SJCRH30 (cell line): ENCODE measurements at places on chromosomes 3 and 15. TPM values are rescaled to one million over a fixed set of nuclear protein-coding genes. Genes with fewer than 3 reads are reported as not detected.

DNA sequence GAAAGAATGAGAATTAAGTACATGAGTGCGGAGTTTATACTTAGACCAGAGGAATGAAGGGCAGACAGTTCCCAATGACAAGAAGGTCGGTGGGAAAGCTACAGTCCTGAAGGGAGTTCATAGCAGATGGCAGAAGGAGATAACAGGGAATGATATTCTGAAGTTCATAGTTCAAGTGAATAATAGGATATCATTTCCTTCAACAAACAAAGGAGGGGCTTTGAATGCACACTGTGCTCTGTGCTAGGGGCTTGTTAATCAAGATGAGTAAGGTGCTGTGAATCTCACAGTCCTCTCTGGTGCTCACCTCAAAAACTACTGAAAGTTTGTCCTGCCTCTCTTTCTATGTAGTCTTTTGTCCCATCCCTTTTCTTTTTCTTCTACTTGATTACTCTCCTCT, 41.9 kb downstream of the SIDT1 start:
- no peak for DNase-seq

- DNase-seq = no peak
Observed at GRCh38 chr3:47542471-47543173, 29.1 kb upstream of the ELP6 start.

DNA sequence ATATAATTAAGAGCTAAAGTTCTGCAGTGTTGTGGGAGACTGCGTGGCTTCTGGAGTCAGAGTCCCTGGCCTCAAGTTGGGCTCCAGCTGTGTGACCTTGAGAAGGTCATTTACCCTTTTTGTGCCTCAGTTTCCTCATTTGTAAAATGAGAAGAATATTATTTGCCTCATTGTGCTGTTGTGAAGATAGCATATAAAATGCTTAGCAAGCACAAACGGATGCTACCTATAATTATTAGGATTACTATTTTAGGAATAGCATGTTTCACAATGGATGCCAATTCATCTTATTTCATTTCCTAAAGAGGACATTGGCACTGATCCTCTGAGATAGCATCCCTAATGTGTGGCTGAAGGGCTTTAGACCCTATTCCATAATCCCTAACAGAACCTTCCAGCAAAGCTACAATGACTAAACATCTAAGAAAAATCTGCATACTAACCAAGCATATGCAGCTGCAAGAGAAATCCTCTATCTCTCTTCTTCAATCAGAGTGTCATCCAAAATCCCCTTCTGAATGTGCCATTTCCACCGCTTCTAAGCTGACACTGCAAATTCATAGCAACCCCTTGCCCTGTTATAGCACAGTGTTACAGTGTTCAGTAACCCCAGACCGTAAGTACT, 148.3 kb downstream of the RBMS3 start:
- no peak for DNase-seq

GRCh38 chr3:62559831-62560445, 186.6 kb upstream of the FEZF2 start:
- DNase-seq = peak; percentile 5

- DNase-seq = no peak
Observed at GRCh38 chr3:186214670-186215069, 105.8 kb upstream of the ETV5 start.

- no peak for DNase-seq
Observed at GRCh38 chr3:187571701-187572100, 98.5 kb downstream of the SST start.

DNA sequence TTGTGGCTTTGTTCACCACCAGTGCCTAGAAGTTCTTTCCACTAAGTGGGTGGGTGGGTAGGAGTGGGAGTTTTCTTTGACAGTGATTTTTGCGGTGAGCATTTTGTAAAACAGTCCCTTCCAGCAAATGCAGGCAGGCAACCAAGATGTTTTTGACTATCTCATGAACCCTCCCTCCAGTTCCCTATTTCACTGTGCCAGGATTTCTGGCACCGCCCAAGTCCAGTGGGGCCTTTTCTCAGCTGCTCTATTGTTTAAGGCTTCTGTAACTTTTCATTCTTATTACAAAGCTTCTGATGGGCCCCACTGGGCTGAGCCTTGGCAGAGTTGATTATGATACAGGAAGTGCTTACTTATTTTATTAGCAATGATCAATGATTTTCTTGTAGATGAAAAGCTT, 236.0 kb downstream of the EDEM1 start:
- DNase-seq = no peak

DNA sequence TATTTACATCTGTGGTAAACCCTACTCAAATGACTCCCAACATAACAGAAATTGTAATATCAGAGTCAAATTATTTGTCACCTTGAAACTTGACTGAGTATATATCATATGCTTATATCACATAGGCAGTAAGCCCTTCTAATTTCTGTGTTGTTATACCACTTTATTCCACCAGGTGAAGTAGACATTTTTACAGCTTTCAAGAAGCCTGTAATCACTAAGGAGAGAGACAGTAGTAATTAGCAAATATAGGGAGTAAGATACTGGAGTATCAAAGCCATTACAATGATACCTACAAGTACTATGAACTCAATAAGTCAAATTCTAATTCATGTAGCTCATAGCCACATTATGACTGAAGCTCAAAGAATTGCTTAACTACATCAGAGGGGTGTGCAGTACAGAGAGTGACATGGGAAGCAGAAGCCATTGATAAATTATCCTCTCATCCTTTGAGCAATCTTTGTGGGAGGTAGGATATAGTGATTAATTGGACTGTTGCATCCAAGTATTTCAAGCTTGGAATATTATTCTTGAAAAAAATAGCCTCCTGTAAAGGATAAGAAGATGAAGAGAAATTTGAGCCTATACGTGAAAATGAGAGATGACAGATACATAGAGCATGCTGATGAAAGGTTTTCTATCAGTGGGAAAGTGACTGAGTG, 1005.9 kb downstream of the ZPLD1 start:
- DNase-seq = peak; percentile 36

DNA sequence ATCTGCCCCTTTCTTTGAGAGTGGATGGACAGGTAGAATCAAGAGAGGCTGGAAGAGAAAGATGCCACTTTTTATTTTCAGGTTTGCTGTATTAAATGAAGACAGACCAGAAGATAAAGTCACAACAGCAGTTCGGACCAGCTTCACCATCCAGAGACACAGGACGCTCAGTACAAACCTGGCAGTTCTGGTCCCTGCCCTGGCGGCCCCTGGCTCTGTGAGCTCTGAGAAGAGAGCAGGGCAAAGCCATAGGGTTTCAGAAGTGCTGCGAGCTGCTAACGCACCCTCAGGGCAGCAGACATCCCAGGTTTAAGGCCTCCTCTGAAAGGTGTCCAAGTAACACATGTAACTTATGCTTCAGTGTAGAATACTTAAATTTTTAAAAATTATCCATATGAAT, 216.8 kb downstream of the ADAMTS17 start:
- no peak for DNase-seq

DNA sequence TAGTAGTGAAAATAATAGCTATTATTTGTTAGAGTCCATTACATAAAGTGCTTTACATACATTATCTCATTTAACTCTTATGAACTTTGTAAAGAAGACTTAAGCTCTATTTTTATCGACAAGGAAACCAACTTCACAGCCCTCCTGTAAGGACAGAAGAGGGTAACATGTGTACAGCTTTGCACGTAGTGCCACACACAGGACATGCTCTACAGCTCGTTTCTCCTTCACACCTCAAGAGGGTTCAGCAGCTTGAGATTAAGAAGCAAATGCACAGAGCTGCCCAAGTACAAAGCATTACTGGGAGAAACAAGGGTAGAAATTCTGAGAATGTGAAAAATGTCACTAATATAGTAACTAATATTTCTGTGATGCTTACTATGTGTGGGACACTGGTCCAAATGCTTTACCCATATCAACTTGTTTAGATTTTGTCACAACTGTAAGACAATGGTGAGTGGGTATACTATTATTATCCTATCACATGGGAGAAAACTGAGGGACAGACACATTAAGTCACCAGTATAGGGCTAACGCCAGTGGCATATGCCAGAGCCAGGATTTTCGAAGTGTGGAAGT, 327.8 kb downstream of the CTNNB1 start:
- DNase-seq = no peak

GRCh38 chr3:69999140-70000027, at the start of gene SAMMSON:
Gene SAMMSON, plus strand, starts transcription at chr3:69999733.
- DNase-seq = no peak

- DNase-seq = no peak
Observed at GRCh38 chr15:72992841-72993252, 59.4 kb upstream of the NEO1 start.

- DNase-seq = no peak
Observed at GRCh38 chr3:72042397-72043203, 257.7 kb upstream of the PROK2 start.

GRCh38 chr3:90091549-90091948, 984.1 kb downstream of the EPHA3 start:
- DNase-seq = peak; percentile 29

DNA sequence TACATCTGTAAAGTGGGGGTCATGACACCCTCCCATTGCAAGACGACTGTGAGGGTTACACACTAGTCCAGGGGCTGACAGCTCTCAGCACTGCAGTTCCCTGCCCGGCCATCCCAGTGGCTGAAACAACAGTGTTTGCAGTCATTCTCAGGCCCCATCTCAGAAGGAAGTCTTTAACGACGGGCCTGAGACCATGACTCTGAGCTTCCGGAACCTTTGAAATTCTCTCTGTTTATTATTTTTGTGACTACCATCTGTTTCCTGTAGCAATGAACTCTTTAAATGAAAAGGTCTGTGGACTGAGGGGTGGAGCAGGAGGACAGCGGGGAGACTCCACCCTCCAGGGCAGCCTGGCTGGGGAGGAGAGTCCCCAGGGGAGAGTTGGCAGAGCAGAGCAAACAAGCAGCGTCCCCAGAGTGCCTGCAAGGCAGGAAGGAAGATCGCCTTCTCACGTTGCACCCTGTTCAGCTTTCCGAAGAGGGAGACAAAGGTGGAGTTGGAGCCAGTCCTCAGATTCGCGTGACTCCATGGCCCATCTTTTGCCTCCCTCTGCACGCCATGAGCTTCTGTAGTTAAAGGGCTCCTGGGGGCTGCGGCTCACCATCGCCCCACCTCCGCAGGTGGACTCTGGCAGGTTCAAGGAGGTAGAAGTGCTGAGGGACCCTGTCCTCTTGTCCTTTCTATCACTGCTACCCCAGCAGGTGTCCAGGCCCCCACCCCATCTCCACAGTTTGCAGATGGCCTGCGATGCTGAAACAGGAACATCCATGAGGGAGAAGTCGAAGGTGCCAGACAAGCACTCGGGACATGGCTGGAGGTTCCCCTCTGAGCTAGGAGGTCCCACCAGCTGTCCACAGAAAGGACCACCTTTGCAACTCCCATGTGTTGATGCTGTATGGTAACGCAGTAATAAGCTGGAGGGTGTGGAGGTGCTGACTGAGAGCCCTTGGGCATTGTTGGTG, 525.8 kb upstream of the PROK2 start:
- DNase-seq = peak; percentile 47

- DNase-seq = no peak
Observed at GRCh38 chr3:25603703-25604102, 61.0 kb downstream of the TOP2B start.

DNA sequence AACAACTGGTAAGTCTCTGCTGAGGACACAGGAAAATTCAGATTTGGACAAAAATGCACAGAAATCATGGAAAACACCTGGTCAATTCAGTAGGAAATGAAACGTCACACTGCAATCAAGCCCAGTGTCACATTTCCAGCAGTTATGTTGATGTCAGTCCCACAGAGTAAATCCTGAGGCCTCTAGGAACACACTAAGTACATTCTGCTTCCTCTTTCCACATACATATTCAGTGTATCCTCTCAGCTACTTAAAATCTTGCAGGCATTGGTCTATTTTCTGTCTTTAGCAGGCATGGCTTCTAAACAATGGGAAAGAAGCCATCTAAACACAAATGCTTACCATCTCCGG, 207.8 kb downstream of the PLCL2 start:
- DNase-seq = no peak

DNA sequence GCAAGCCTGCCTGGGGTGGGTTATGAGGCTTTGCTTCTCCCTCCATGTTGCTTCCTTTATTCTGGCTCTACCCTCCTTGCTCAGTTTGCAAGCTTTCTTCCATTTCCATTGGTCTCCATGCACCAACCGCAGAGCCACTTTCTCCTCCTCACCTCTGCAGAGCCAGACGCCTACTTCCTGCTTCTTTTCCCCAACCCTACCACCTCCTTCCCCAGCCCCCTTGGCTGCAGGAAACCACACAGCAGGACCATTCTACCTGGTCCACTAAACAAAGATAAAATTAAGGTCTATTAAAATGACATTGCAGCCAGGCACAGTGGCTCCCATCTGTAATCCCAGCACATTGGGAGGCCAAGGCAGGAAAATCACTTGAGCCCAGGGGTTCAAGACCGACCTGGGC, 10.0 kb upstream of the CAV3 start:
- no peak for DNase-seq

- no peak for DNase-seq
Observed at GRCh38 chr3:36944641-36945270, at the start of gene TRANK1. Gene TRANK1, minus strand, starts transcription at chr3:36945054. Its CDS starts 245 bp downstream, at chr3:36944809.

GRCh38 chr3:187243933-187244524, 46.7 kb downstream of the RTP1 start:
- DNase-seq = no peak

DNA sequence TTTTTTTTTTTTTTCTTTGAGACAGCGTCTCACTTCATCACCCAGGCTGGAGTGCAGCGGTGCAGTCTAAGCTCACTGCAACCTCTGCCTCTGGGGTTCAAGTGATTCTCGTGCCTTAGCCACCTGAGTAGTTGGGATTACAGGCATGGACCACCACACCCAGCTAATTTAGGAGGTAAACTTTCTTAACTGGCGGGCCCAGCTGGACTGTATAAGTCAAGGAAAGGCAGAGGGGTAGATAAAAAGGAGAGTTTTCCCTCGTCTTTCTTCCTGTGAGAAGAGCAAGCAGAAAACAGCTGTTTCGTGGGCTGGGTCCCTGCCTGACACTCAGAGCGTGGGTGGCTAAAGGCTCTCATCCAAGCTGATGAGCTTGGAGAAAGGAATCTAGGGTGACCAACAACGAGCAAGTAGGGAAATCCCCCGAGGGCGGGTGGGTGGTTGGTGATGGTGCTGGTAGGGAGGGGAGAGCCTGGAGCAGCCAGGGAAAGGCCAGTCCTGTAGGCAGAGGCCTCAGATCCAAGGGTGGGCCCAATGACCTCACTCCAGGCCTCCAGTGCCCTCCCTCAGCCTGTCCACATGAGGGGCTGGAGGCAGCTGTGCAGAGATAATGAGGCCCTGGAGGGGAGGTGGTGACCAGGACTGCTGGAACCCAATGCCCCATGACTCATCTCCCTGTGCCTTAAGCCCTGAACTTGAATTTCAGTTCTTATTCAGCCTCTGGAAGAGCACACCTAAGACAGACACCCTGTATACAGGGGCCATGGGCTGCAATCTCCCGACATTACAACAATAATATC, 43.1 kb upstream of the LIMD1 start:
- peak; percentile 95 for DNase-seq

KATNBL1 gene
- total RNA-seq = 35.5 and 37.4 TPM in 2 replicates

B3GNT5 gene
- 16.5 and 19.7 TPM in 2 replicates for total RNA-seq

SST gene
- not detected in 2 replicates for total RNA-seq

TGM5 gene
- total RNA-seq = not detected in 2 replicates

CCNDBP1 gene
- 25.6 and 30.6 TPM in 2 replicates for total RNA-seq

GOLGA8O gene
- not detected in 2 replicates for total RNA-seq

LRRN1 gene
- total RNA-seq = 15.7 and 20.2 TPM in 2 replicates

MAP4 gene
- total RNA-seq = 62.5 and 65.4 TPM in 2 replicates

EDC3 gene
- 19.7 and 21.6 TPM in 2 replicates for total RNA-seq

RAD51 gene
- 37.5 and 48.0 TPM in 2 replicates for total RNA-seq

HESX1 gene
- total RNA-seq = 1.5 and 1.7 TPM in 2 replicates

BOC gene
- total RNA-seq = 13.4 and 15.3 TPM in 2 replicates

LINGO1 gene
- total RNA-seq = 0.26 TPM in 1 of 2 replicates, not detected in the other

RHOV gene
- total RNA-seq = 0.61 and 0.84 TPM in 2 replicates

TIMP4 gene
- total RNA-seq = not detected in 2 replicates

STAG1 gene
- 28.8 and 34.3 TPM in 2 replicates for total RNA-seq

SLC9C1 gene
- not detected in 2 replicates for total RNA-seq

SPRED1 gene
- 31.9 and 35.1 TPM in 2 replicates for total RNA-seq
